Stimulated activated CD8-positive, alpha-beta memory T cell treated with anti-CD3 and anti-CD28 coated beads, Interleukin-4, amount 100 ng/mL, for 4 hours (primary cell): ENCODE measurements at places on chromosomes 1 and 21.

GRCh38 chr1:90705956-90706355, 11.1 kb downstream of the BARHL2 start:
- DNase-seq, result no peak

DNA sequence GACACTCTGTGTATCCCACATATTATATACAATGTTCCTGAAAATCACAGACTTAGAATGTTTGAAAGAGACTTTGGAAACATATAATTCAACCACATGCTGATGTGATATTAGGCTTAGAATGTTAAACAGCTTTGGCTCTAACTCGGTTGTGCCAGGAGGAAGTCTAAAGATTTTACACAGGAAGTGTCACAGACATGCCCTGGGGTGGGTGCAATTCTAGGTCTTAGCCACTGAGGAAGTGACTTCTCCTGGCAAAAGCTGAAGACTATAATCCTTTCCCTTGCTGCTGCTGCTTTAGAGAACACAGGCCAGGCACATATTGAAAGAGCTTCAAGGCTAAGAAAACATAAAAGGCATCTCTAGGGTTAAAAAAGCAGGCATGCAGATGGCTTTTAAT, 51.0 kb downstream of the RPL5 start:
- peak; percentile 7 for DNase-seq

DNA sequence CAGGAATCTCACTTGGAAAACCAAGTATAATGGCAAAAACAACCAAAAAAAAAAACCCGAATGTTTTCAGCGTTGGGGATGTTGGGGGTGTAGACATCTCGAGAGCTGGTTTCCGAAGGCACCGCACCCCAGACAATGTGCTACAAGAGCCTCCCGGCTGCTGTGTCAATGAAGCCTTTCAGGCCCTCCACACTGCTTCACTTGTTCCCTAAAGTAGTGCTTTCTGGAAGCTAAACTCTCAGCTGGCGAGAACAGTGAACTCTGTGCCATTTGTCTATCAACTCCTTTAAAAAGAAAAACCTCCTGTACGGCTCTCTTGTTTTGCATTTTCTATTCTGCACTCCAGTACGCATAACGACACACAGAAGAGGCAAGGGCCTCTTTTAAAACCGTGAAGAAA, 32.5 kb downstream of the PLEKHO1 start:
- no peak for DNase-seq

DNA sequence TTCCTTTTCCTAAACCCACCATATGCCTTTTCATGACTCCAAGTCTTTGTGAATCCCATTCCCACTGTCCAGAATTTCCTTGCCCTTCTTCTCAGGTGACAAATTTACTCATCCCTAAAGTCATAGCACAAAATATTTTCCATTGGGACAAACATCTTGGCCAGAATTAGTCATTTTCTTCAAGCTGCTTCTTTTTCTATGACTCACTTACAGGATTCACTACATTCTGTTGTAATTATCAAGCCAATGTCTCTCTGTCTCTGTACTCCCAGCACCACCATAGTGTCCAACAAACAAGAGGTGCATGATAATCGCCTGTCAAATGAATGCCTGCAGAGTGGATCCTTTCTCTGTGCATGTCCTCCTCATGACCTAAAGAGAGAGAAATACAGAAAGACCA, 37.8 kb downstream of the SGIP1 start:
- DNase-seq, result no peak

GRCh38 chr1:43043695-43044094, 85.0 kb upstream of the SLC2A1 start:
- DNase-seq, result no peak

DNA sequence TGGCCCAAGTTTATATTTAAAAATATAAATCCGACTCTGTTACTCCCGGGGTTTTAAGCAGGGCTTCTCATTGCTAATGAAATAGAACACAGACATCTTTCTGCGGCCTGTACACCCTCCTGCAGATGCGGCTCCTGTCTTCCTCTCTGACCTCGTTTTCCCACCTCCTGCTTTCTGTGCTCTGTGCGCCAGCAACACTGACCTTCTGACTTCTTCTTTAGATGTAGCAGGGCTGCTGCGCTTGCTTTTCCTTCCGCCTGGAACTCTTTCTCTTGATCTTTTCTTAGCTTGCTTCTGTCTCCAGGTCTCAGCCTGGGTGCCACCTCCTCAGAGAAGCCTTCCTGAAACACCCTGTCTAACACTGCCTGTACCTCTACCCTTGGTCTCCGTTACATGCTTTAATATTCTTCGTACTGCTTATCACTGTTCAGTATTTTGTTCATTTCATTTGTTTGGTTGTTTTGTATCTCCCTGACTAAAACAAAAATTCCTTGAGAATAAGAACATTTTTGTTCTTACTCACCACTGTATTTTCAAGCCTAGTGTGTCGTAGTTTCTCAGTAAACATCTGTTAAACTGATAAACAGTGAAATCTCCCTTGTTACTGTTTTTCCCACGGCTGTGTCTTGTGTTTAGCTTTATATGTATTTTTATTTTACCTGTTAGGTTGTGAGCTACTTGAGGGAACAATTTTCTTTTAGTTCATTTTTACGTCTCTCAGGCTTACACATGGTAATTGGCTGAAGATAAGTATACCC, 79.0 kb downstream of the ST3GAL3 start:
- DNase-seq, result no peak

DNA sequence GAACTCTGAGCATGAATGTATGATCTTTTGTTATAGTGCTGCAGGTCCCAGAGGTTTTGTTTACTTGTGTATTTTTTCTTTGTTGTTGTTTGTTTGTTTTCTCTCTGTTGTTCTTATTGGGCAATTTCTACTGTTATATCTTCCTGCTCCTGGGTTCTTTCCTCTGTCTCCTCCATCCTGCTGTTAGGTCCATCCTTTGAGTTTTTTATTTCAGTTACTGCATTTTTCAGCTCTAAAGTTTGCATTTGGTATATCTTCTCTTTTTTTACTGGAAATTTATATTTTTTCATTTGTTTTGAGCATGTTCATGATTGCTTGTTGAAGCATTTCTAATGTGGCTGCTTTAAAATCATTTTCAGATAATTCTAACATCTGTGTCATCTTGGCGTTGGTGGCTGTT, 9.9 kb downstream of the TRPM2 start:
- DNase-seq, result no peak

- no peak for DNase-seq
Measured at GRCh38 chr21:38340131-38340530, 83.3 kb downstream of the KCNJ15 start.
